ENCODE measurements at places on chromosomes 2 and 18. TPM values are rescaled to one million over a fixed set of nuclear protein-coding genes. Genes with fewer than 3 reads are reported as not detected.

DNA sequence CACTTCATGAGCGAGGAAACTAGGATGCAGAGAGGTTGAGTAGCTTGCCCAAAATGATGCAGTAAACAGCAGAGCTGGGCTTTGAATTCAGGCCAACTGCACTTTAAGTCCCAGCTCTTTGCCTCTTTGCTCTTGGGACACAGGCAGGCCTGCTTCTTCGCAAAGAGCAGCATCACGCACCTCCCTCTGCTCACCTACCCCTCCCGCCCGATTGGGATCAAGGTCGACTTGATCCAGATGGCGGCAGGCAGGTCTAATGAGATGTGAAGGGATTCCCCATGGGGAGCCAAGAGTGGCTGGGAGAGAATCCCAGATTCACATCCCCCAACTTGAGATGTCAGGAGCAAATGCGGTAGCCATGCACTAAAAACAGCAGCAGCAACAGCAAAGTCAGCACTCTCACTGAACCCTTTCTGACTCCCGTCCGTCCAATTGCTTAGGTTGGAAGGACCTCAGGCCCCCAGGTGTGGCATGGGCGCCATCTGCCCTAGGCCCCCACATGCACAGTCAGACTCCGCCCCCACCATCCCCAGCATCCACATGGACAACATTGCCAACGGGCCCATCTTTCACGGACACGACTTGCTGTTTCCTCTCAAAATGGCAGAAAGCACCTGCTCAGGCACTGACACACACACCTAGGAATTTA lies 84.3 kb upstream of the MAP4K4 start:
- no peak for DNase-seq

- DNase-seq = no peak
Measured at GRCh38 chr2:203551778-203552177, 16.7 kb upstream of the RAPH1 start.

- DNase-seq = no peak
Measured at GRCh38 chr18:58227361-58227930, 183.4 kb downstream of the NEDD4L start.

GRCh38 chr18:74963820-74964446 lies 245.0 kb downstream of the PTGR3 start:
- DNase-seq = no peak

- peak; percentile 55 for DNase-seq
Measured at GRCh38 chr18:58755304-58756010, 84.2 kb downstream of the MALT1 start.

GRCh38 chr2:10810202-10811161 lies 2.1 kb downstream of the PDIA6 start:
- no peak for DNase-seq

- peak; percentile 78 for DNase-seq
Measured at GRCh38 chr2:113240915-113241911, 37.5 kb downstream of the PAX8 start.

GRCh38 chr2:20415511-20415918 lies 31.4 kb upstream of the RHOB start:
- no peak for DNase-seq

- DNase-seq = no peak
Measured at GRCh38 chr2:238100049-238100820, at the start of gene ESPNL. TSS of gene ESPNL (plus strand) at chr2:238100340. CDS start at chr2:238100420, 80 bp downstream.

Gene KIAA2012
- not detected for total RNA-seq

DNA sequence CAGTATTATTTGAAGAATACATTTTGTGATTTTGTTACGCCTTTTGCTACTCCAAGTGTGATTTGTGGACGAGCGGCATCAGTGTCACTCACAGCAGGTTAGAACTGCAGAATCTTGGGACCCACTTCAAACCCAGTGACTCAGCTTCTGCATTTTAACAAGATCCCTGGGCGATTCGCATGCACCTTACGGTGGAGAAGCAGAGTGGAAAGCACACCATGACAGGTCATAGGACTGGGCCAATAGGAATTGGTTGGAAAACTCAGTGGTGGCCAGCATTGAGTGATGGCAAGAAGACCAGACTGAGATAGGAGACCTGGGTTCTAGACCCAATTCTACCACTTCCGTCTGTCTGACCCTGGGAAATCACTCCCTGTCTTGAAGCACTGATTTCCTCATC lies 26.3 kb downstream of the CTLA4 start:
- DNase-seq = no peak

GRCh38 chr2:18961991-18962421 lies 372.6 kb upstream of the NT5C1B start:
- no peak for DNase-seq

DNA sequence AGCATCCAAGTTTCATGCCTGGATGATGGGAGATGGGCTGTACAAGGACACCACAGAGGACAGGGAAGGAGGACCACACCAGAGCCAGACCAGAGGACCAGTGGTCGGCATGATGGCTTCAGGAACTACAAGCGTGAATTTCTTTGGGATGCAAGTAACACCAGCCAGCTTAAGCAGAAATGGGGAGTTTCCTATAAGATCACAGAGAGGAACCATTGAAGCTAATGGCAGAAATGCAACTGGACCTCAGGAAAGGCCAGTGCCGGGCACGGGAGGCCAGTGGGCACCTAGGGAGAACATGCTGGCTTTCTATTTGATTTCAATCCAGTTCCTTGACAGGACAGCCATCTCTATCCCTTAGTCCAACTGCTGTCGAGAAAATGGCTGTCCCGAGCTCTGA lies 145.4 kb downstream of the SH3BP4 start:
- DNase-seq = no peak

Gene WIPF1
- total RNA-seq = 161 TPM

GRCh38 chr2:171402906-171403580 lies 30.7 kb downstream of the METTL8 start:
- no peak for DNase-seq

Gene PPIG
- 58.6 TPM for total RNA-seq

Gene MALT1
- 39.3 TPM for total RNA-seq

Gene RGPD8
- total RNA-seq = 9.2 TPM

- DNase-seq = no peak
Measured at GRCh38 chr2:11101430-11101829, 53.8 kb upstream of the SLC66A3 start.

DNA sequence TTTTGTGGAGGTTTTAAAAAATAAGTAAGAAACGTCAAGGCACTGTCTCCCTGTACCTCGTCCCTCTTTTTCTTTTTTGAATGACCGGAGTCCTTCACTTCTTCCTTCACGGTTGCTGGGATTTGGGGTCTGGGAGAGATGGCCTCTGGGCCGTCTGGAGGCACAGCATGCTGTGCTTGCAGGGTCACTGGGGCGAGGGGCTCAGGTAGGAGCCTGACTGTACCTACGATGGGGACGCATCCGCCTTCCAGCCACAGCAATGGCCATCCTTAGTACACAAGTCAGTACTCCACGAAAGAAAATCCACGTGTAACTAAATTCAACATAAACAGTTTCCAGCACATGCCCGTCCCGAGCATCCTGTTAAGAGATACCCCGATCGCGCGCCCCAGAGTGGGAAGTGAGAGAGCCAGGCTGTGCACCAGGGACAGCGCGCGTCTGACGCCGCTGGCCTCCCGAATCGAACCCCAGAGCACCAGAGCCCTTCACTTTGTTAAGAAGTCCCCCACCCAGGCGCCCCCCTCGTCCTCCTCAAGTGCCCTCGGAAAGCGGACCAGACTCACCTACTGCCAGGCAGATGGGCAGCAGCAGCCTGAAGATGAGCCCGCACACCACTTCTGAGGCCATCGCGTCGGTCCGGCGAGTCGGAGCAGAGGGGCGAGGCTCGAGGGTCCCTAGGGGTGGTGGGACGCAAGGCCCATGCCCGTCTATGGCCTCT lies 1.2 kb downstream of the PIEZO2 start:
- no peak for DNase-seq

GRCh38 chr2:9382604-9383235 lies 40.6 kb downstream of the ITGB1BP1 start:
- DNase-seq = no peak

GRCh38 chr18:6659963-6660725 lies 69.4 kb upstream of the ARHGAP28 start:
- DNase-seq = no peak

Gene NYAP2
- not detected for total RNA-seq

Gene CD28
- total RNA-seq = 175 TPM

DNA sequence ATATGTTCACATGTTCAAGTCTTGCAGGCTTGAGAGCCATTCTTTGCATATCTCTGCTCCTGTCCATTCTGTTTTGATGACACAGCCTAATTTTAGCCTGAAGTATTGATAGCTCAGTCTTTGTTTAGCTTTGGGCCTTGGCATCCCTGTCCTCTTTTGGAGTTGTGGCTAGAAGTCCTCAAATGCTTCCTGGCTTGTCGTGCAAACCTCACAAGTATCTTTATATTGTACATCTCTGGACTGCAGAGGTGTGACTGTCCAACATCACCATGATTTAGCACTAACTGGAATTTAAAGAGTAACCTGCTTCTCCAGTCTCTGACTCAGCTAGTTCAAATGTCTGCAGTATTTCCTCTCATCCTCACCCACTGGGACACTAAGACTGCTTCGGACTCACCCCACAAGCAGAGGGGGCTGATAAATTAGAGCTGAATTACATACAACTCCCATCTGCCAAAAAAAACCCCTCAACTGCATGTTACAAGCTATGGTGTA lies 11.7 kb downstream of the PFN4 start:
- no peak for DNase-seq

Gene KCNG2
- not detected for total RNA-seq

DNA sequence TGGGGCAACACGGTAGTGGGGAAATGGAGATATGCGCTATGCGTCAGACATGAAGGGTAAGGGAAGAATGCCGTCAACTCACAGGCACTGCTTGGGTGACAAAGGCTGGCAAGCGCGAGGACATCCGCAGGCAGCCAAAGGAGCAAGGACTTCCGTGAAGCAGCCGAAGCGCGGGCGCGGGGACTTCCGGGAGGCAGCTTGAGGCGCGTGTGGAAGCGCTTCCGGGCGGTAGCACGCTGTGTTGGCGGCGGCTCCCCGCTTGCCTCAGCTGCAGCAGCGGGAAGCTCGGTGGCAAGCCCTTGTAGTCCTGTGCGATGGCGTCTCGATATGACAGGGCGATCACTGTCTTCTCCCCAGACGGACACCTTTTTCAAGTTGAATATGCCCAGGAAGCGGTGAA lies at the start of gene PSMA8:
Gene PSMA8 (plus strand): TSS at position 218 of the 400 bp plus-strand sequence. CDS start 97 bp downstream, at position 315.
- peak; percentile 68 for DNase-seq

DNA sequence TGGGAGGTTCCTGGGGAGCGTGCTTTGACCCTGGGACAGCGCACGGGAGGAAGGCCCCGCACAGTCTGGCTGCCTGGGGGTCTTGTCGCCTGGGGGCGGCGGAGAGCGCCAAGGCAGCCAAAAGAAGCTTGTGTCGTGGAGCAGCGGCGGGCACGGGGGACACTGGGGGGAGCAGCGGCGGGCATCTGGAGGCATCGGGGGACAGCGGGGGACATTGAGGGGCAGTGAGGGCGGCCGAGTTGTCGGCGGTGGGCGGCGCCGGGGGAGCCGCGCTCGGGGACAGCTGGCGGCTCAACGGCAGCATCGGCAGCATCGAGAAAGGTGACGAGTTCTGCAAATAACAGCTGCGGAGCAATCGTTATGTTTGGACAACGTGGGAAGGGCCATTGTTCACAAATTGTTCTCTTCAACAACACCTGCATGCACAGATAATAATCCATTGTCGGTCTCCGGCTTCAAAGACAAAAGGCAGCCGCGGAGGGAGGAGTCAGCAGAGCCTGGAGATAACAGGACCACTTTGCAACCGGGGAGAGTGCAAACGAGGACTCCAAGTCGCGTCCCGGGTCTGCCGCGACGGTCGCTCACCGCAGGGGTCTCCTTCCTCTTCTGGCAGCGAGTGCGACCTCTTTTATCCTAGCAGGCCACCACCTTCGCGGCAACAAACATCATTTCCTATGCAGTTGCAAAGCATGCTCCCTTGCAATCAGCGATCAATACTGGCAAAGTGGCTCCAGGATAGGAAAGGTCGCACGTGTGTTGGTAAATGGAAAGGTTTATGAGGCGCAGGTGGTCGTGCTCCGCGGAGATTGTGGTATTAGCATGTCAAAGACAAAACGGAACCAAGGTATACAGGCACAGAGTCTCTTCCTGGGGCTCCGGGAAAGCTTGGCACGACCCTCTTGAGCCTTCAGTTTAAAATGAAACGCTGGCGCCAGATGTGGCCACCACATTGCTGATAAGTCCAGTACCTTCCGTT lies 132.3 kb upstream of the DLX2 start:
- peak; percentile 40 for DNase-seq

DNA sequence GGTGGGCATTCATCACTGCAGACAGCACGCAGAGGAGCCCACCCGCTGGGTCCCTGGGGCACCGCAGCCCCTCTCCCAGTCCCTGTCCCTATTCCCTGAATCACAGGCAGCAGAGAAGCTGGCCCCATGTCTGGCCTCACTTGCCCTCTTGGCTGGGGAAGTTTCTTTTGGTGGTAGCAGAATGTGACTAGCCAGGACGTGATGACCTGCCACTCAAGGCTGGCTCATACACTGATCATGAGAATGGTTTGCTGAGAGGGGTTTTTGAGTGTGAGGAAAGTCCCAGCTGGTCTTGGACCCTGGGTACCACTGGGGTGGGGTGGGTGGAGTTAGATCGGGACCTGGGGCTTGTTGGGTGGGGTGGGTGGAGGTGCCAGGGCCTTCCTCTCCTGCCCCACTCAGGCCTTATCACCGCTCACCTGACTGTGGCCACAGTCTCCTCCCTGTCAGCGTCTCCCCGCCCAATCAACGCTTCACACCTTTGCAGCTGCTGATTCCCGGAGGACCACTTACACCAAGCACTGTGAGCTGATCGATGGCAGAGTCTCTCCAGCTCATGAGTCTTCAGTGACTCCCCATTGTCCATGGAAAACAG lies 28.9 kb upstream of the FOSL2 start:
- DNase-seq = no peak

- peak; percentile 1 for DNase-seq
Measured at GRCh38 chr2:120760446-120761135, 24.9 kb downstream of the GLI2 start.
